ENCODE measurements at places on chromosomes 5 and 9.

DNA sequence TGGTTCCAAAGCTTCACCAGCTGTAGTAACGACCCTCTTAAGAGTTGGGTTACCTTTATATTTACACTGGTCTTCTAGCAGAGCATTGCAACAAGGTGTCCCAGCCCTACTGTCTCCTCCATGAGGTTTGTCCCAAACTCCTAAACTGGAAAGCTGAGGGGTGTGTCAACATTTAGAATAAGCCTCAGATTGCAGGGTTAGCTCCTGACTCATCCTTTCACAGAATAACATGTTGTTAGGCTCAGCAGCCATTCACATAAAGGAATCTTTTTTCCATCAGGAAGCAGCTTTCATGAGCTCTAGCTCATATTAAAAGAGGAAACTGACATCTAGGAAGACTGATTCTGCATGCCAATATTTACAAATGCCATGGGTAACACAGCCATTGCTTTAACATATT is 238.7 kb downstream of the EFNA5 start:
- peak; percentile 72 for DNase-seq

DNA sequence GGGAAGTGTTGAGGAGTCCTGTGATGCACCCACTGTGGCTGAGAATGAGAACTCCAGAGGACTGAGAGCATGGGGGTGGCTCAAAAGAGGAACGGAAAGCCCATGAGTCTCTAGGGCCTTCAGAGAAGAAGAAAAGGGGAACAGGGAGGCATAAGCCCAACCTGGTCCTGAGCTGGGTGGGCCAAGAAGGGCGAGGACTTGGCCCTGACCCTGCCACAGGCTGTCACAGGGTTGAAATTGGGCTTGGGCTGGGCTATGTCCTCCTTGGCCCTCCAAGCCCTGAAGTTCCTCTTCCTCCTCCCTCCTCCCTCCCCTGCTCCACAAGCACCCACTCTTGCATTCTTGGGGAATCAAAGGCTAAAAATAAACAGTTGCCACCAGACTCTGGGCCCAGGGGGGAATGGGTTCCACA is 49.3 kb upstream of the PPARGC1B start:
- DNase-seq = no peak

DNA sequence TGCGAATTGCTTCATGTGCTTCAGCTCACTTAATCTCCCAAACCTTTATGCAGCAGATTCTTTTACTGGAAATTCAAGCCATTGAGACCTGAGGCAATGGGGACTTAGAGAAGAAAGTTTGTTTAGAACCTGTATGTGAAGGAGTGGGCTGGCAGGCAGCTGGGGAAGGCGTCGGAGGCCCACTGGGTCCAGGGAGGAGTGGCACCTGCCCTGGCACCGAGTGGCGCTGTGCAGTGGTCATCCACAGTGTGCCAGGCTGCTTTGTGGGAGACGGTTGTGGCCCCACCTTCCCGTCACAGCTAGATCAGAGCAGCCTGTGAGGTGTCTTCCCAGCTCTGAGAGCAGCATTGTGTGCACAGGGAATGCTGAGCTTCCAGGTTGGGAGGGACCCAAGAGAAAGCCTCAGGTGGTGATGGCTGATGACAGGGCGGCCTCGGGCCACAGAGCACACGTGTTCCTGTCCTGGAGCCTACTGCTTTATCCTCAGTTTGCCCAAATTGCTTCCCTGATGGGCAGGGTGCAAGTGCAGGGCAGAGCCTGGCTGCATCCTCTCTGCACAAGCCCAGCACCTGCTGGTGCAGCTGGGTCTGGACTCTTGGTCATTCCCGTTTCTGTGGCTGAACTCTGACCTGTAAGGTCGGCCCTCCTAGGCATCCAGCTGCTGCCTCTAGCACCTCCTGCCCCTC is 175.2 kb downstream of the CACNA1B start:
- DNase-seq = no peak

DNA sequence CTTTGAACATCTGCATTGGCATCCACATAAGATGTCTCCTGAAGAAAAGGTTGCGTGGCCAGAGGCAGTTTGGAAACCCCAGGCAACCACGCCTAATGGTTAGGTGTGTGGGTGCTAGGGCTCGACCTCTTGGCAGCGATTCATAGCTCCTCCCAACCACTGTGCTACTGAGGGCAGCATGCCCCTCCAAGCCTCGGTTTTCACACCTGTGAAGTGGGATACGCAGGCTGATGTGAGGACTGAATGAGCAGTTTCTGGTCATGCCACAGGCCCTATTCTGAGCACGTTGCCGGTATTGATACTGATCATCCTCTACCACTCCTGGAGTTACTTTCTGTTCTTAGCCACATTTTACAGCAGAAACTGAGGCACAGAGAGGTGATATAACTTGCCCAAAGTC is 19.1 kb downstream of the NDST1 start:
- no peak for DNase-seq

- DNase-seq = no peak
Observed at GRCh38 chr5:109605207-109605730, 84.5 kb upstream of the MAN2A1 start.

DNA sequence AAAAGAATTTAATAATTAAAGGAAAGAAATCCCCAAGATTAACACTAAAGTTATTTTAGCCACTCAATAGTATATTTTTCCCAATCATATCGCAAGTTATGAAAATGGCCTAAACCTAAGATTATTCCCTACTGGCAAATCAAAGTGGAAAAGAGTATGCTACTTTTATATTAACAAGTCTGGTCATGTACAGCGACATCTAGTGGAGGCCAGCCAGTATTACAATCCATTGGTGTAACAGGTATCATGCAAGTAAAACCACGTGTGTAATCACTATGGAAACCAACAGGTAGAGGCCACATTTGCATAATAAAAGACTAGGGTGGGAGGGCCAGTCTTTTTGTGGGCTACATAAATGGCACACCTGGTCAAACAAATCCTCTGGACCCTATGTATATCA is 976.4 kb upstream of the CDH9 start:
- peak; percentile 61 for DNase-seq

GRCh38 chr9:128080206-128080605 is 12.2 kb downstream of the SLC25A25 start:
- no peak for DNase-seq

DNA sequence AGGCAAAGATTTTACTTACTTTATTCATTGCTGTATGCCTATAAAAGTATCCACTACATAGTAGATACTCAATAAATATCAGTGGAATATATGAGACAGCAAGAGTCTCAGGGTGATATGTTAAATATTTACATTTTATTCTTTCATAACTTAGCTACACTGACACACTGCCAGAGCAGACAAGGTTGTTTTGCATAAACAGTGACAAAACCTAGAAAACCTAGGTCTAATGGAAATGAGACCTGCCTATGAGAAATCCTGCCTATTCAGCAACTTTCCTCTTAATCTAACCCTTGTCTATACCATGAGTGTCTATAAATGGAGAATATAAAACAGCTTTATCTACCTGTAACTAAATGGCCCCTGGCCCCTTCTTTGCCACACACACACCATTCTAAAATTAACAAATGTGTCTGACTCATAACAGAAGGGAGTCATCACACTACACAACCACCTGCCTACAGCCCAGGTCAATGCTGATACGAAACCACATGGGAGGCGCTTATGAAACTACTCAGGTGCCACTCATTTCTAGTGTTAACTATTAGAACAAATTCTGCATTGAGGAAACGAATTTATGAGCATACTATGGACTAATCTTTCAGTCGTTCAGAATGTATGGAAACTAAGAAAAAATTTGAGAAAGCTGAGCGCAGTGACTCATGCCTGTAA is 60.3 kb downstream of the UBAP2 start:
- DNase-seq = peak; percentile 73

DNA sequence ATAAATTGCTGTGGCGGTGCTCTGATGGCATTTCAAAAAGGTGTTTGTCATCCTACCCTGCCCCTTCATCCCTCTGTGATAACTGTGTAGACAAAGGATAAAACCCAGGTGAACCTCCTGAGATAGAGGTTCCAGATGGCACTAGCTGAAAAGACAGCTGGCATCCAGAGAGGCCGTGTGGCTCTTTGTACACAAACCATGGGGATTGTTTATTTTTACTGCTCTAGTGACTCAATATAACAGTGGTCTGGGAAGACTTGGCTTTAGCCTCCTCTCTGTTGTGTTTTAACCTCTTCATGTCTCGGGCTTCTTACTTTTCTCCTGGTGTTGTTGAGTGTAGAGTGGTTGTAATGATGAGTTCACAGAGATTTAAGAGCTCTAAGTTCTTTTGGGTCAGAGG is 48.8 kb downstream of the SH3GL2 start:
- no peak for DNase-seq

- DNase-seq = peak; percentile 45
Observed at GRCh38 chr9:17005056-17005823, 129.6 kb upstream of the CNTLN start.

DNA sequence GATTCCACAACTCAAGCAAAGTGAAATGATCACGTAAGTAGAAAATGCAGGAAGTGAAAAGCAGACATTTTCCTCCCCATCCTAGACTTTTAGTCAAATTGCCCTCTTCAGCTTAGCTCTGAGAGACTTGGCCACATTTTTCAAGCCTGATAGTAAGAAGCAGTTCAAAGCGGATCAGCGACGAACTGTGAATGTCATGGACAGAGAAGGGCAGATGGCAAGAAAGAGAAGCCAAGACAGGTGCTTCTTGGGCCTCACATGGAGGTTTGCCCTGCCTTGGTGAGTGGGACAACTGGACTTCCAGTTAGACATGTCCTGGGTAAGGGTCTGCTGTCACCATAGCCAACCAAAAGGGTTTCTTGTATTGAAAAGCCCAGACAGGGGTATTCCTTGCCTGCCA is 291.5 kb downstream of the MED10 start:
- DNase-seq = no peak

DNA sequence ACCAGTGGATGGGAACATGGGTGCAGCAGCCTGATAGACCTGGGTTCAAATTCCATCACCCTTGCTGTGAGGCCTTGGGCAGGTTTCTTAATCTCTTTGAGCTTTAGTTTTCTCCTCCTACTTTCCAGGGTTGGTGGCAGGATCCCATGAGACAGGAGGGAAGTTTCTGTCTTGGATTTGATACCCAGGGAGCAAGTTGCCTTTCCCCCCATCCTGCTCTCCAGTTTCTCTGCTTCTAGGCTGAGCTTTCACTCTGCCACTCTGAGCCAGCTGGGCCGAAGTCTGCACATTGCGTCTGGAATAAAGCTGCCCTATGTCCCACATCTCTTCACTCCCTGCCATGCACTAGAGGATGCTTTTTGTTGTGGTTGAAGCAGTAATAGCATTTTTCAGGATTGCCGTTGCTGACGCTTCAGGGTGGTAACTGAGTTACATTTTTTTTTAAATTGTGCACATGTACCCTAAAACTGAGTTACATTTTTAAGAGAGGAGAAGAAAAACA is 40.5 kb upstream of the ANGPTL2 start:
- no peak for DNase-seq

DNA sequence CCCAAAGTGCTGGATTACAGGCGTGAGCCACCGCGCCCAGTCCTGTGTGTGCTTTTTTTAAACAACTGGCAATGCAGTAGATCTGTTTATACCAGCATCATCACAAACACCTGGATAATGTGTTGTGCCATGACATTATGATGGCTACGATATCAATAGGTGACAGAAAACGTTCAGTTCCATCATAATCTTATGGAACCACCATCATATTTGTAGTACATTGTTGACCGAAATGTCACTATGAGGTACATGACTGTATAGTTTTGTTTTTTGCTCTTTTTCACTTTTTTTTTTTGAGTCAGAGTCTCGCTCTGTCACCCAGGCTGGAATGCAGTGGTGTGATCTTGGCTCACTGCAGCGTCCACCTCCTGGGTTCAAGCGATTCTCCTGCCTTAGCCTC is 24.4 kb downstream of the ANKRD55 start:
- DNase-seq = no peak

DNA sequence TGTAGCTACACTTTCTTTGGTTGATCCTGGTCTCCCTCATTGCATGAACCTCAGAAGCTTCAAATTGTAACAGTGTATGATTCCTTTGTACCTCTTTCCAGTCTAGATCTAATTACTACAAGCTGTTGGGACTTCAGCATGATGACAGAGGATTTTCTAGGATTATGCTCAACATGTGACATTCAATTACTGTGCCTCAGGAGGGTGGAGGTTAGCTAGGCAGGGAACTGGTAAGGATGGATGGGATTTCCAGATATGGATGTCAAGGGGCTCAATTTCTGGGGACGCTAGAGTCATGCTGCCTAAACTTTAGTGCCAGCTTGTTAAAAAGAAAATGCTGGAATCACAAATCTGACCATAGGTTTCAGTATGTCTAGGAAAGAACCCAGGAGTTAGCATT is 29.2 kb upstream of the GLRA1 start:
- no peak for DNase-seq

DNA sequence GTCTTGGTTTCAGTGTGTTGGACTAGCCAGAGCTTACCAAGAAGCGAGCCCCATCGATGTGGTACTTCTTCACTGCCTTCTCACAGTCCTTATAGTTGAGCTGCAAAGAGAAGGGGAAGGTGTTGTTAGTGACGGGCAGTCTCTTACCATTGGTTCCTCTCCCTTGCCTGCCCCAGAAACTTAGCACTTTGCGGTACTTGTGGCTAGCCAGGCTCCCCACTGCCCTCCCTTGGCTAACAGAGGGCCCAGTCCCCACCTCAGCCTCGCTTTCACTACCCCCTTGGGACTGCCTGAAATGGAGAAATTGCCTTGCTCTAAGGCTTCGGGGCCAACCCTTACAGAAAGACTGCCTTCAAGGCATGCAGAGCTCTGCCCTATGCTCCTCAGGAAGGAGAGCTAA is 4.3 kb downstream of the LCP2 start:
- DNase-seq = no peak

DNA sequence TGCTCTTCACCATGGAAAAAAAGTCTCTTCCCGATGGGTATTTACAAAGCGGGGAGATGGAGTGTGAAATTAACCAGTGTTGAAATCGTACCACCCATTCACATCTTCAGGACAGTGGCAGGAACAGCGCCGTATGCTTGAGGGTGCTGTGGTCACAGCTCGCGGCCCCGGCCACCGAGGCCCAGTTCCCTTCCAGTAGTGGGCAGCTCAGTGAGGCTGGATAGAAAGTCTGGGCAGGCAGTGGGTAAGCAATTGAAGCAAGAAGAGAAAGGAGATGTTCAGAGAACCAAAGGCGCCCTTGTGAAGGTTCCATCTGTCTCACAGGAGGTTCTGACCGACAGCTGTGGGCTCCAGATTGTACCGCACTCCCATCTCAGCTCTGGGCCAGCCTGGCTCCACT is 59.1 kb downstream of the SECISBP2 start:
- DNase-seq = no peak

- no peak for DNase-seq
Observed at GRCh38 chr5:117431091-117431490, 856.5 kb upstream of the SEMA6A start.

- DNase-seq = no peak
Observed at GRCh38 chr9:37210737-37211523, 90.6 kb downstream of the ZCCHC7 start.

Data from epithelial cell of esophagus (primary cell).